HL-60 (cell line): ENCODE measurements at places on chromosomes 2 and 18.

DNA sequence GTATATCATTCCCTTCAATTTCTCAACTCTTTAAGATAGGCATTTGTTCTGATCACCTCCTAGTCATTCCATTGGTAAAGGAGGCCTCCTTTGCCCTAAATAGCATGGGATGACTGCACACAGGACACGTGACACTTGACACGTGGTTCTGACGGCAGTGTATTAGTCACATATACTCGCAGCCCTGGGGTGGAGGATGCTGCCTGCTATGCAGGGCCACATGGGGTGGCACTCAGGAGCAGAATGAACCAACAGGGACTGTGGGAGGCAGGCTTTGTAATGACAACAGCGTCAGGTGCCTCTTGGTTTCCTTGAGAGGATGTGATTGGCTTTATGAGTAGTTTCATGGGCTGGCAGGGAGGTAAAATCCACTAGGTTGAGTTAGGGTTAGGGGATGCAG, 9.3 kb upstream of the KCNS3 start:
- no peak for DNase-seq

GRCh38 chr2:241810307-241811200, 1.6 kb downstream of the NEU4 start:
- DNase-seq = no peak

GRCh38 chr2:66869076-66869475, 434.2 kb downstream of the MEIS1 start:
- no peak for DNase-seq

- no peak for DNase-seq
Measured at GRCh38 chr2:46335391-46336282, 38.4 kb downstream of the EPAS1 start.

- DNase-seq = no peak
Measured at GRCh38 chr18:40326985-40327384, 1628.0 kb upstream of the PIK3C3 start.

DNA sequence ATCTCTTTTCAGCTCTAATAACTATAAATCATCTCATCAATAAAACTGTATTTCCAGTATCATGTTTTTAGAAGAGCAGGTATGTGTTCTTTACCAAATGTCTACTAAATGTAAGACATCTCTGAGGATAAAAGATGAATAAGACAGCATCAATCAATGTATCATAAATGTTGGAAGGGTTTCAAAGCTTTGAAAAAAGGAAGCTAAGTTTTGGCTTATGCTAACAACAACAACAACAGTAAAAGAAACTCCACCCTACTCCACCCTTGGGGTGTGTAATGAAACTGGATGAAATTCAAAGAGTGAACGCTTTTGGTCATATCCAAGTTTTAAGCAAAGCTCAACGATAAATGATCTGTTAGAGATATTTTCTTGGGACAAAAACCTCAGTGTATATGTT, 17.1 kb downstream of the PRKD3 start:
- DNase-seq = no peak

- DNase-seq = no peak
Measured at GRCh38 chr2:225009768-225010167, 32.5 kb downstream of the DOCK10 start.

GRCh38 chr2:112938904-112939303, 27.9 kb downstream of the IL37 start:
- DNase-seq = peak; percentile 9

DNA sequence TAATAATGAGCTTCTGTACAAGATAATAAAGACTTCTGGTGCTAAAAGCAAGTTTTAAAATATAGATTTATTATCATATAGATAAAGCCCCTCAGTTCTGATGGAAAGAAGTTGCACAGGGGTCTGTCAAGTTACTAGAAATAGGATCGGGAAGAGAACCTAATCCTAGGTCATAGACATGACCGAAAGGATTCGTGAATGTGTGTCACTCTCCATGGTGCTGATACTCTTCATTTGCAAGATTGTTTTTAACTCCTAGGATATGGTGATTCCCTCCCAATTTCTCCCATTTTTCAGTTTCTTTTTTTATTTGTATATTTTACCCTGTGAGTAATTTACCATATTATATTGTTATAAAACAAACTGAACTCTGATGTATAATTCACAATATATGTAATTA, 58.9 kb upstream of the CTNNA2 start:
- DNase-seq = no peak

DNA sequence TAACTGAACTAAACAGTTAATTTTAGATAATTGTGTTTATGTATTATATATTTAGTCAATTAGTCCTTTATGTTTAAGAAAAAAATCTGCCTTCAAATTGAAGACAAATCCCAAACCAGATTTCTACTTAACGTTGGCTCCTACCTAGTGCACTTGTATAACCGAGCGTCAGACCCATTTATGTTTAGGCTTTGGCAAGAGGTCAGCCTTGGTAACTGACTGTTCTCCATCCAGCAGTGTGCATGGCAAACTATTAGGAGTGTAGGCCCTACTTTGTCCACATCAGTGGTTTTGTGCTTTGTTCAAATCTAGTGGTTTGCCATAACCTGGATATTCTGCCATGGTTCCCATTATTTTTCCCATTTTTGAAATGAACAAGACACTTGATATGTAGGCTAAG, 114.8 kb downstream of the MIB1 start:
- no peak for DNase-seq

DNA sequence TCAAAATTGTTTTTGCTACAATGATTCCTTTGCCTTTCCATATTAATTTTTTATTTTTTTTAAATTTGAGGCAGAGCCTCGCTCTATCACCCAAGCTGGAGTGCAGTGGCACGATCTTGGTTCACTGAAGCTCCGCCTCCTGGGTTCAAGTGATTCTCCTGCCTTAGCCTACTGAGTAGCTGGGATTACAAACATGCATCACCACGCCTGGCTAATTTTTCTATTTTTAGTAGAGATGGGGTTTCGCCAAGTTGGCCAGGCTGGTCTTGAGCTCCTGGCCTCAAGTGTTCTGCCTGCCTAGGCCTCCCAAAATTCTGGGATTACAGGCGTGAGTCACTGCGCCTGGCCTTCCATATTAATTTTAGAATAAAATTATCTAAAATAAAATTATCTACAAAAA, 41.3 kb downstream of the PTPN4 start:
- DNase-seq = no peak

DNA sequence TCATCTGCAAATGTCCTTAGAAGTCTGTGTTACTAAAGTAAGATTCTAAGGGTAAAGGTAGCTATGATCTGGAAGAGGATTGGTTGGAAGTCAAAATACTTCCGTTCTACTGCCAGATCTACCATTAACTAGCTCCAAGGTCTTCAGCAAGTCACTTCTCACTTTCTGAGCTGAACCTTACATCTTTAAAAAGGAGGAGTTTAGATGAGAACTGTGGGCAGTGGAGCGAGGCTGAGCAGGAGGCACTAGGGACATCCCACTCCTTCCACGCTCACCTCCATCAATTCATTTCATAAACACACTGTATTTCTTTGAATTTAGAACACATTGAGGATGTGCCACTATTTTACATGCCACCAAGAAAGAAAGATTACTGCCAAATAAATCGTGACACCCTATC, 143.0 kb downstream of the ABCA12 start:
- DNase-seq = no peak

DNA sequence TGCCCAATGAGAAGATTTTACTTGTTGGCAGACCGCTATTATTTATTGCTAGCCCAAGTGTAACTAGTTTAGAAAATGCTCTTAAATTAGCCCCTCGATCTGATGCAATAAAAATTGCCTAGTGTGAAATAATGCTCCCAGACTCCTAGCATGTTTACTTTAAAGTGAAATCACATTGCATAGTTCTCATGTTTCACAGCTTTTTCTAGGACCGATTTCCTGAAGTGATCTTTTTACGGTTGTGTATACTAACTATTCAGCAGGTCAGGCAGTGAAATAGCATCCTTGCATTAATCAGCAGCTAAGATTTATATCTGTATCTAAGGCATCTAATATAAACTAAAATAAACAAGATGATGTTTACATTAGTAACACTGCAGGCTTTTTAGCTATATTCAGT, 52.4 kb downstream of the PMS1 start:
- no peak for DNase-seq

- DNase-seq = no peak
Measured at GRCh38 chr18:69495338-69495737, 94.7 kb downstream of the DOK6 start.

GRCh38 chr18:7760967-7761948, 194.1 kb downstream of the PTPRM start:
- DNase-seq = no peak

GRCh38 chr2:215605214-215605613, 169.3 kb upstream of the FN1 start:
- no peak for DNase-seq

DNA sequence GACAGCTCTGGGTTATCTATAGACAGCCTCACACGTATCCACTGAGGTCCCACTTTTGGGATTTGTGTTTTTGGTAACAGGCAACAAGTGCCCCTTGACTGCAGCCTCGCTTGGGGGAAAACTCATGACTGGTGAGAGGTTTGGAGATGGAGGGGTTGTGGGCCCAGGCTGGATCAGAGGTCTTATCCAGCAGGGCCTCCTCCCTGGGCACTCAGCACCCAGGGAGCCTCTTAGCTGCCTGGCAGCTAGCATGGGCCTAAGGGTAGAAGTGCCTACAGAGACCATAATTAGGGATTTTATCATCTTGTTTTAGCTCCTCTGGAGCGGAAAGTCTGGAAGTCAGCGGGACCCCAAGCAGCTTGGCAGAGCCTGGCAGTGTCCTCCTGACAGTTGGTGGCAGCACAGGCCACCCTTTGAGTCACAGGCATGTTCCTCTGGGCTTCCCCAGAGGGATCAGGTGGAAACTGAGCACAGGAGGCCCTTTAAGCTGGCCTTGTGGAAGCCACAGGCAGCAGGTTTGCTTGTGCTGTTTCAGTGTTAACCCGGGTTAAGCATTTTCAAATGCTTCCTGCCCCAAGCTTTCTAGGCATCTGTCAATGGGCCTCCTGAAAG, 143.1 kb downstream of the KCTD1 start:
- DNase-seq = no peak

GRCh38 chr2:43777306-43777926, 3.6 kb downstream of the DYNC2LI1 start:
- no peak for DNase-seq
